ENCODE measurements at places on chromosomes 7 and 10.
A peak's percentile ranks its signal among the peaks of the same experiment; 100 is the strongest.

GRCh38 chr7:42469341-42469740 lies 232.3 kb upstream of the GLI3 start:
- DNase-seq = no peak

DNA sequence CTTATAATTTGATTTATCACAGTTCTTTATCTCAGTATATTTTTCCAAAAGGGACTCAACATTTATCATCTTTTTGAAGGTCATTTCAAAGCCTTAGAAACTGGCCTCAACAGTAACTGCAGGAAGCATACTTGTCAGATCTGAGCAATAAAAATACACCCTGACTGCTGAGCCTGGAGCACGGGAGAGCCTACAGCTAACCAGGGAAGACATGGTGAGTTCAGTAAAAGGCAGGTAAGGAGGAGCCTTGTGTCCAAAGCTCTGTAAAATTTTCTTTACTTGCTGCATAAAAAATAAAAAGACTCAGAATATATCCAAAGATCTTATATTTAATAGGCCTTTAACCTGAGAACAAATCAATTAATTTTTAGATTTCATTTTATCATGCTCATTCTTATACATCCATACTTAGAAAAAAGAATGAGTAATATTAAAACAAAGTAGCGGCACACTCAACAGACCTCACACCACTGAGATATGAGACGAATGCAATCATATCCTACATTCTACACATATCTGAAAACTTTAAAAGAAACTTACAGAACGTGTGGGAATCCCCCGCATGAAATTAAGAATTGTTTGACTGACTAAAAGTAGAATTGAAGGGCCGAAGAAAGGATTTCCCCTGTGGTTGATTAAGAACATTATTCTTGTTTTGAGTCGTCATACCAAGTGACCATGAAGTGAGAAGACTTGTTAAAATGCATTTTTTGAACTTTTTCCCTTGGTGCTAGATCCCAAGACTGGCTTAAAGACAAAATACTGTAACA lies 296.4 kb upstream of the MKLN1 start:
- no peak for DNase-seq

GRCh38 chr7:92769394-92769699 lies 67.0 kb downstream of the CDK6 start:
- no peak for DNase-seq

- no peak for DNase-seq
Observed at GRCh38 chr7:148994576-148994975, 33.7 kb downstream of the PDIA4 start.

- DNase-seq = no peak
Observed at GRCh38 chr10:31051703-31052102, 20.0 kb upstream of the ZNF438 start.

DNA sequence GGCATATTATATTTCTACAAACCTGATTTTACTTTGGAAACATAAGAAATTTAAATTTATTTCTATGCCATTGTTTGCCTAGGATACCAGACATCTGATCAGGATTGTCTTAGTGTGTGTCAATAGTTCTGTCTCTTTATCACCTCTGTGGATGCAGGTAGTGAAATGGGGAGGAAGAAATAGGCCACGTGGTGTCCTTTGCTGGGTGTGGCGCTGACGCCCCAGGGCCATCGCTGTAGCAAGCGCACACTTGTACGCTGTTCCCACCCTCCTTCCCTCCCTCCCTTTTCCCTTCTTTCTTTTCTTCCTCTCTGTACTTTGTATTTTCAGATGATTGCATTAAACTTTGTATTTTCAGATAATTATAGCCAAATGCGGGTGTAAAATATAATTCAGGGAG lies 5.0 kb downstream of the DOCK1 start:
- DNase-seq = no peak

DNA sequence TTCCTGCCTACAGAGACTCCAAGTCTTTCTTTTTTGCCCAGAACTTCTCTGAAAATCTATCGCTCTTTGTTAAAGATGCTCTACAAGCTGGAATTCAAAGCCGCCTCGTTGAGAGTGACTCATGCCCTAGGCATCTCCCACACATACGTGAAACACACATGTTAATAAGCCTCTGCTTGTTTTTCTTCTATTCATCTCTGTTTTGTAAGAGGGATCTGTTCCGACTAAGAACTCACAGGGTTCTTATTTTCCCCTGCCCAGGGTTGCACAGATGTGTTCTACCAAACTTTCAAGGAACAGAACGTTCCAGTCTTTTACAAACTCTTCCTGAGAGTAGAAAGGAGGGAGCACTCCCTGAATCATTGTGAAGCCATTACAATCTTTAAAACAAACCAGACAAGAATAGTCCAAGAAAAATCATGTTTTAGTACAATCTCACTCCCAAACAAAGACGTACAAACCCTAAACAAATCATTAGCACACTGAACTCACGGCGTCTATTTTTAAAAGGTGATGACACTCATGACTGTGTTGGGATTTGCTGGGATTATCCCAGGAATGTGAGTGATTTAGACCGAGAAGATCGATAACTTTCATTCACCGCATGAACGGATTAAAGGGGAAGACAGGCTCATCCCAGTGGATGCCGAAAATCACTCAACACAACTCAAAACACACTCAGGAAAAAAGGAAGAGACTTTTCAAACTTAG lies 55.3 kb upstream of the INPP5A start:
- peak; percentile 65 for DNase-seq

- no peak for DNase-seq
Observed at GRCh38 chr10:12484941-12485805, 135.8 kb downstream of the CAMK1D start.

- DNase-seq = no peak
Observed at GRCh38 chr10:128180843-128181242, 54.6 kb upstream of the MKI67 start.

- DNase-seq = no peak
Observed at GRCh38 chr7:19464241-19464640, 244.6 kb downstream of the POLR1F start.

DNA sequence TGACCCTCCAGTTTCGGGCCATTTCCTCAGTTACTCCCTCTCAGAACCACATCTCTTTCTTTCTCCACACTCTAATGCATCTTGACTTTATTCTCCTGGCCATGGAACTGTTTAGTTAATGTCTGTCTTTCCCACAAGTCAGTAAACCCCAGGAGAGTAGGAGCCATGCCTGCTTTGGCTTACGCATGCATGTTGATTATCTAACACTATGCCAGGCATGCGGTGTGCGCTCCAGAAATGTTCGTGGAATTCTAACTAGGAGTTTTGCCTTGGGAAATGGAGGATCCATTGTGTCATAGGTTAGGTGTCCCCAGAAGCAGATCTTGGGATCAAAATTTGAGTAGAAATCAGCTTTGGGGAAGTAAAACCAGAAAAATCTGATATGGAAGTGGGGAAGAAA lies 308.9 kb downstream of the GRID1 start:
- no peak for DNase-seq

All from AG04449 (cell line).